ENCODE measurements at places on chromosomes 2 and 18.

DNA sequence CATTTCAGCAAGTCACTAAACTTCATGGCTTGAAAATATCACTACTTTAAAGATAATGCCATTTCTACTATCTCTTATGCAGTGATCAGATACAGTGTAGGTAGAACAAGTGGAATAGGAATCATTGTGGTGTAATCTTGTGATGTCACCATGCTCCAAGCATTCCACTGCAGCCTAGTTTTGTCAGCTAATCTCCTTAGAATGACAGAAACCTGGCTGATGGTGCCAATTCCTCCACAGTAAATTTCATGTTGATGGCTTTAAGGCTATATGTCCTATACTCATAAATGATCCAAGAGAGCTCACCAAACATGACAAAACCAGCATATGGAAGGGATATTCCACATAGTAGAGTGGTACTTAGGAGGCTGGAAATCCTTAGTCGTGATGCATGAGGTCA lies 184.9 kb downstream of the PDE1A start:
- DNase-seq: no peak

DNA sequence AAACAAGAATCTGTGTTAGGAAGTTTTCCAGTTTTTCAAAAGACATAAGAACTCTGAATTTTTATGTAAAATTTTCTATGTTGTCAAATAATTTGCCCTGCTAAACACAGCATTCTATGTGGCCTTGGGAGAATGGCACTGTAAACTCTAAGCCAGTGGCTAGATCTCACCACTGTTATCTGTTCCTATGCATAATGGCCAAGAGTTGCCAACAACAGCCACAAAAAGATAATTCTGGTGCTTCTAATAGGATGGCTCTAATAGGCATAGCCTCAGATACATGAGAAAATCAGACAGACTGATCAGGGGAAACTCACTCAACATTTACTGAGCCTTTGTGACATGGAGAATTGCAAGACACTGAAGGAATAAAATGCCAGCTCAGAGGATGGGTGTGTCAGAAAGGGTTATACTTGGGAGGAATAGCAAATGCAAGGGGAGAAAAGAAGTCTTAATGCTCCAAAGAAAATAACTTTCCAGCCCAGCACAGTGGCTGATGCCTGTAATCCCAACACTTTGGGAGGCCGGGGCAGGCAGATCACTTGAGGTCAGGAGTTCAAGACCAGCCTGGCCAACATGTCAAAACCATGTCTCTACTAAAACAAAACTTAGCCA lies 63.7 kb downstream of the COBLL1 start:
- DNase-seq: no peak

- DNase-seq: no peak
Observed at GRCh38 chr2:48059975-48060374, 153.7 kb upstream of the FBXO11 start.

GRCh38 chr18:74251297-74252038 lies 40.3 kb downstream of the CYB5A start:
- no peak for DNase-seq

DNA sequence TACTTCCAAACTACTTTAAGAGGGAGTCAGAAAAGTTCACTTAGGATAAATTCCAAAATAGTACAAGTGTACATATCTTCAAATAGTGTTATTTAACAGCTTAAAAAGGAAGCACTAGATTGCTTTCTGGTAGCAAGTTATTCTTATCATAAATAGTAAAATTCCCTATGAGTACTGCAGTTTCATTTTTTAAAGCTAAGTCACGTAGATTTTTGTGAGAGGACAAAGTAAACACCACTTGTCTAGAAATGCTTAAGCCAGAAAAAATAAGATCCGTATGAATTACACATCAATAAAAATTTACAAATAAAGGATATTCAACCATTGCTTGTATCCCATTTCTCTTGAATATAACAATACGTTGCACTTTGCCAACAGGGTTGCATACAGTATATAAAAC lies 19.2 kb downstream of the HNRNPLL start:
- DNase-seq: no peak

GRCh38 chr2:231409776-231410175 lies 14.3 kb downstream of the B3GNT7 start:
- no peak for DNase-seq

DNA sequence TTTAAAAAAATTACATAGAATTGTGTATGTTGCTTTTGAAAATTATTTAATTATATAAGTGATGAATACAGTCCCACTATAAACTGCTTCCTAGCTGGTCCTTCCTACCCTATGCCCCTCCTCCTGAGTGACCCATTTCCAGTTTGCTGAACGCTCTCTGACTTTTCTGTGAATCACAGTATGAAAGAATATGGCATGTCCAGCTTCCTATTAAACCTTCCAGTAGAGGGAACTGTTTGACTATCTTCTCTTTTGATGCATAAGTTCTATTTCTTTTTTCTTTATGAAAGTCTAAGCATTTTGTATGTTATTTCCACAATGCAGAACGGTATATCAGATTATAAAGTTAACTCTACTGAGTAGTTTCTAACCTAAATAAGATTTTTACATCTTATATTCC lies 41.3 kb downstream of the PSMG2 start:
- DNase-seq: no peak

DNA sequence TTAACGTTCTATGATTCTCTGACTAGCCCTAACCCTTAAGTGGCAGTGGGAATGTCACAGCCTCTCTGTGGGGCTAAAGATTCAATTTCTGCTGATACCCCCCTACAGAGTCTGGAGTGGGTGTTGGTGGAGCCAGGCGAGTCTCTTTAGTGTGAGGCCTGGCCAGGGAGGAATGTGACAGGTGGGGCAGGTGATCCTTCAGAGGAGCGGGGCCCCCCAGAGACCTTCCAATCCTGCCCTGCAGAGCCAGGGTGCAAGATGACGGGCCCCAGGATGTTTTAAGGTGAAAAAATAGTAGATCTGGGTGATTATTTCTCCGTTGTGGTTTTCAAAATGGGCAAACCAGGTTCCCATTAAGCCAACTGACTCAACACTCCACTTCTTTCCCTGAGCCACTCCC lies 28.2 kb upstream of the DNMT3A start:
- DNase-seq: no peak

DNA sequence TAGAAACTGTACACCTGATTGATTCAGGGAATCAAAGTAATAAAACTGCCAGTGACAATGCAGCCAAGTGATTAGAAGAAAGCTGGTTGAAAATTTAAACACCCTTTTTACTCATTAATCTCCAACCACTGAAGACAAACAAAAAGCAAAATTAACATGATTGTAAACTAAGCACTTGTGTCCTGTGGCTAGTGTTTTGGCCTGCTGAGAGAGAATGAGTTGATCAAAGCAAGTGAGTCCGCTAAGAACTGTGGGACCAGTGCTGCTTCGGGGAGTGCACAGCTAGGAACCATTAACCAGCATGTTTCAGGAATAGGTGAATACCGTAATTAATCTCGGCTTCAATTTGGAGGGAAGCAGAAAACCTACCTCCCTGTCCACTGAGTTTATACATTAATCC lies 13.6 kb upstream of the PAPOLG start:
- DNase-seq: no peak

All from cerebellar nuclear complex (tissue), 1 donor.